Glutamatergic neuron (in vitro differentiated cells): ENCODE measurements at places on chromosomes 2 and 18.

GRCh38 chr18:57621246-57621604 is 411 bp downstream of the NARS1 start:
- no peak for DNase-seq

GRCh38 chr18:40048886-40049650 is 1906.0 kb upstream of the PIK3C3 start:
- no peak for DNase-seq

- no peak for DNase-seq
Measured at GRCh38 chr2:62334440-62335058, 138.6 kb downstream of the B3GNT2 start.

- no peak for DNase-seq
Measured at GRCh38 chr2:203105996-203106395, 91.3 kb downstream of the NBEAL1 start.

GRCh38 chr2:218434456-218434855 is 15.5 kb downstream of the VIL1 start:
- DNase-seq: no peak

DNA sequence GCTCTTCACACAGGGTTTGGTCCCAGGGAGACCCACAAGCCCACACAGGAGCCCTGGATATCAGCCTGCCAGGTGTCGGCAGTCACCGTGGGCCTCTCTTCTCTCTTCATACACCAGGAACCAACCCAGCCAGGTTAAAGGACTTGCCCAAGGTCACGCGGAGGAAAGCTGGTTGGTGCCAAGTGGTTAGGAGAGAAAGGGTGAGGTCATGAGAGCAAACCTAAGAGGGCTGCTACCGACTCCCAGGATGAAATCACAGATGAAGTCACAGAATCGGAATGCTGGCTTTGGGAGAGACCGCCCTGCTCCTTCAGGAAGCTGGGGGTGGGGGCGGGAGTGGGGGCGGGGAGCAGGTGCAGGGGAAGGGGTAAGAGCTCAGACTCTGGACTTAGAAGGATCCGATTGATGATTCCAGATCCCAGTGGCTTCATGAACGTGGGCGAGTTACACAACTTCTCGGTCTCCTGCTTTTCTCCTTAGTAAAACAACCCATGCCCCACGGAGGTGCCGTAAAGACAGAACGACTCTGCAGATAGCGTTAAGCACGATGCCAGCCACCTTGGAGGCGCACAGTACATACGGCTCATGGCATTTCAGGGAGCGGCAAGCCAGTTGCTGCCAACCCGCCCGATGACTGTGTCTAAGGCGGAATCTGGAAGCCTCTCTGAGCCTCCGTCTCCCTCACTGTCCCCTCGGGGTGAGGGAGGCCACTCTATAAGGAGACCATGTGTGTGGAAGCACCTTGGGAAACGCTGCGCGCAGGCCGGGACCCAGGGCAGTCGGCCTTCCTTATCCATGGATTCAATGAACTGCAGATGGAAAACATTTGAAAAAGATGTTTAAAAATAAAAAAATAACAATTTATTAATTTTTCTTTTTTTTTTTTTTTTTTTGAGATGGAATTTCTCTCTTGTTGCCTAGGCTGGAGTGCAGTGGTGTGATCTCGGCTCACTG is 23.0 kb upstream of the TAF1B start:
- no peak for DNase-seq

- no peak for DNase-seq
Measured at GRCh38 chr2:152483276-152484063, 148.5 kb downstream of the FMNL2 start.

DNA sequence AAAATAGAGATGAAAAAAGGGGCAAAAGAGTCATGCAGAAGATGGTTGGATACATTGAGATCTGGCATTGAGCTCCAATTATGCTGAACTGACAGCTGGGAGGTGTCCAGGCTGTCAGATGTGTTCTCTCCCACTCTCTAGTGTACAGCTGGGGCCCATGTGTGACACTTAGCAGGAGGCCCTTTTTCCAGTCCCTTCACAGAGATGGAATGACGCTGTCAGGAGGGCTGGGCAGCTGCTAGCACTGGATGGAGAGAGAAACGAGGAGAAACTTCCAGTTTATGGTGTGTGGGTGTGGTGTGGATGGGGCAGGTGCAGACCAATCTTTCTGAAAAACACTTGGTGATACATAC is 437.7 kb upstream of the HS6ST1 start:
- DNase-seq: peak; percentile 61

- no peak for DNase-seq
Measured at GRCh38 chr2:154198866-154199265, 327.1 kb downstream of the GALNT13 start.

DNA sequence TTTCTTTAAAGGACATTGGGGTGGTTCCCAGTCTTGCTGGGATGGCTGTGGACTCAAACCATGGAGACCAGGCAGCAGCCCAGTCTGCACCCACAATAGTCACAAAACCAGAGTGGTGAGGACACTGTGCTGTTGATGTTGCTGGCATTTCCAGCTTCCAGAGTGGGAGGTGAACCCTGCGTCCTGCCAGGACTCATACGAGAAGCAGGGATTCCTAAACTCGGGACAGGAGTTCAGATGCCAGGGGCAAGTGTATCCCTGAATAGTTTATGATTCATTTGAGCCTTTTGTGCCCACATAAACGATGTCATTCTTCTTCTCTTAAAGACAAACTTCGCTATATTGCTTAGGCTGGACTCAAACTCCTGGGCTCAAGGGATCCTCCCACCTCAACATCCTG is 62.8 kb downstream of the TCF7L1 start:
- DNase-seq: no peak

- no peak for DNase-seq
Measured at GRCh38 chr2:38121481-38121880, 45.5 kb upstream of the CYP1B1 start.

- DNase-seq: no peak
Measured at GRCh38 chr18:69064063-69064462, 266.2 kb downstream of the CCDC102B start.

DNA sequence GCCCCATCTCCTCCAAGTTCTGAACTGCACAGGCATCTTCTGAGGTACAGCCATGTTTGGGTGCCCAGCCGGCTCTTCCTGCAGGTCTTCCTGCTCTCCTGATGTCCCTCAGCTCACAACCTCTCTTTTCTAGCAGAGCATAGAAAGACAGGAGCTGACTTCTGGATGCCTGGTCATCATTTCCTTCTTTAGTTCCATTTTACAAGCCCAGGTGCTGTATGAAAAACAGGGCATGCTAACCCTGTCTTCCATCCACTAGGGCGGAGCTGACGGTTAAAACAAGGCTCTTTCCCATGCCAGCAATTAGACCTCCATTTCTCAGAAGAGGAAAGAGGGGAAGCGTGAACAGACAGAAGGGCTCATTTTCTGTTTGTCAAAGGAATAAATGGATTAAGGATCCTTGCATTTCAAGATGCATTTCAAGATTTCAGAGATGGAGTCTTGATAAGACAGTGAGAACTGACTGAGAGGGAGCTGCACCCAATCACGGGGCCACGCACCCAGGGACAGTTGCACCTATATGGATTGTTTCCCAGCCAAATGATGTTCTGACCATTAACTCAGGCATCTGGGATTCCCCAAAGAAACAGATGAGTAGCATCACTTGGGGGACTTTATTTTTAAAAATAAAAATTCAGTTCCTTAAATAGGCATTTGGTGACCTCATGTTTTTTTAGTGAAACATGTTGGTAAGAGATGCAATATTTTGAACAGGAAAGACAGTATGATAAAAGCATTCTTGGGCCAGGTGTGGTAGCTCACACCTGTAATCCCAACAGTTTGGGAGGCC is 45.8 kb upstream of the EML6 start:
- no peak for DNase-seq

DNA sequence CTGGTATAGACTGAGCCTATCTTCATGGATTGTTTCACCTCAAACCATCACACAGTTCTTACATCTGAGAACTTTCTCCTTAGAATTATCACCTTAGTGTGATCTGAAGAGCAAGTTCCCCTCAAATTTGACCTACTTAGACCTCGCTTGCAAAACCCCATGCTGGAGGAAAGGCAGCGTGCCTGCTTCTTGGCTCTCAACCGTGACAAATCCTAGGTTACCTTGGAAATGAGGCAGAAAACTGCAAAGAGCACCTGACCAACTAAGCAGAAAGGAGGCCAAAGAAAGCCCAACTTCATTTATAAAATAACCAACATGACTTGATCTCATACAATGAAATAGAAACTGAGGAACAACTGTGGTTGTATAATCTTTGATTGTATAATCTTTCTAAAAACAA is 146.4 kb downstream of the RAB3GAP1 start:
- DNase-seq: no peak
